Cardiac septum (tissue), 1 donor: ENCODE measurements at places on chromosomes 7 and 10.

- DNase-seq = no peak
Observed at GRCh38 chr7:81685270-81685868, 84.5 kb downstream of the HGF start.

DNA sequence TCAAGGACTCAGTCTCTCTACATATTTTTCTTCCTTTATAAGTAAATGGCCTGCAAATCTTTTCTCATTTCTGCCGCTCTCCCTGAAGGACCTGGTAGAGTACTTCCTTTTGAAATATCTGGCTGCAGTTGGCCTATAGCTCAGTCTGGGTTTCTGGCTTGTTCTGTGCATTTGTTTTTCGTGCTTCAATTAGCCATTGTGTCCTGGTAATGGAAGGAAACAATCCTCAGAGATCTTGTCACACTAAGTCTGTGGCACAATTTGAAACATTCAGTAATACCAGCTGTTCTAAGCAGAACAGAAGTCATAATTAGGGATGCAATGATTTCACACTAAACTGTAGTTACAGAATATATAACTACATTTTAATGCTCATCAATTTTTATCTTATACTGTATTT is 545.0 kb downstream of the NRG3 start:
- DNase-seq = no peak

DNA sequence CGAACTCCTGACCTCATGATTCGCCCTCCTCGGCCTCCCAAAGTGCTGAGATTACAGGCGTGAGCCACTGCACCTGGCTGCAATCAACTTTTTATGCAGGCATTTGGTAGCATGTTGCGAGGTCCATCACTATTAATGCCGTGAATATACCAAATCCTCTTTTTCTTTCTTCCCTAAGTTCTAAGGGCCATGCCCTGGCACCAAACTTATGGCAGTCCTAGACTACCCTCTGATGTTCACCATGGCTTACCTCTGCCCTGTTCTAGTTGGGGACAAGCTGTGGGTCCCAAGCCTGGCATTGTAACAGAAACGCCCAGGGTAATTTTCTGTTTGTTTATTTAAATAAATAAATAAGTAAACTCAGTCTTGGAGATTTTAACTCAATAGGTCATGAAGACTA is 13.3 kb downstream of the PRSS2 start:
- DNase-seq = peak; percentile 5

DNA sequence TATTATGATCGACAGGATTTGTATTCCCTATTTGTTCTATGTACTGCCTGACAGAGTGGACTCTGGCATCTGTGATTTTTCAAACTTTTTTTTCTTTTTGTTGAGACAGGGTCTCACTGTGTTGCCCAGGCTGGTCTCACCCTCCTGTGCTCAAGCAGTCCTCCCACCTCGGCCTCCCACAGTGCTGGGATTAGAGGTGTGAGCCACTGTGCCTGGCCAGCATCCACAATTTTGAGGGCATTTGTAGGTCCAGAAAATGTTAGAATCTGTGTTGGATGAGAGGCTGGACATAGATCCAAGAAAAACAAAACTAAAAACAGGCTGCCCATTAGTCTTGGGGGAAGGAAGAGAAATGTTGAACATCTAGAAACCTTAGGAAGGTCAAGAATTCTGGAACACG is 34.3 kb downstream of the SGPL1 start:
- DNase-seq = no peak

- DNase-seq = no peak
Observed at GRCh38 chr7:128311013-128311412, 32.7 kb downstream of the RBM28 start.

- no peak for DNase-seq
Observed at GRCh38 chr7:19378345-19378714, 233.1 kb upstream of the FERD3L start.

- DNase-seq = no peak
Observed at GRCh38 chr10:86389441-86390193, 23.0 kb upstream of the GRID1 start.
